WTC11 (cell line): ENCODE measurements at places on chromosomes 6 and 20.

GRCh38 chr6:53330137-53330536 lies 18.6 kb downstream of the ELOVL5 start:
- no peak for DNase-seq

- DNase-seq, result peak; percentile 54
Measured at GRCh38 chr20:17568972-17569521, 828 bp upstream of the DSTN start.

DNA sequence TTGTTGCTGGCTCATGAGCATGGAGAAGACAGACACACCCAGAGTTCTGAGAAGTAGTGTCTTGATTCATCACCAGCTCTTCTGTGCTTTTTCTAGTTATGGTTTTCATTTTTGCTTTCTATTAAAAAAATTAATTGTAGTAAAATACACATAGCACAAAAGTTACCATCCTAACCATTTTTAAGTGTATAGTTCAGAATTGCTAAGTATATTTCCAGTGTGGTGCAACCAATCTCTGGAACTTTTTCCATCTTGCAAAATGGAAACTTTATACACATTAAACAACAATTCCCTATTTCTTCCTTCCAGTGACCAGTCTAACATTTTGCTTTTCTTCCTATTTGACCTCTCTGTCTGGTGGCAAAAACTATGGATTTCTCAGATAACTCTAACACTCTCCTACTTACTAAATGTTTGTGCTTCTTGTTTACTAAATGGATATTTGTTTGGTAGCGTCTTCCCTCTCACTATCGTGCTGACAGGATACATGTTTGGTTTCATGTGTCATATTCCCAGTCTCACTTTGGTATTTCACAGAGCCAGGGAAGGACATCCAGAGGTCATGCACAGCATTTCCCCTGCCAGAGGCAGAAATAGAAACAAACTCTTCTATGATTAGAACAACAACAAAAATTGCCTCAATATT lies 40.6 kb downstream of the TXLNB start:
- DNase-seq, result no peak

- DNase-seq, result no peak
Measured at GRCh38 chr20:35490736-35491181, 35.4 kb downstream of the CEP250 start.

- DNase-seq, result no peak
Measured at GRCh38 chr20:13202565-13202964, 18.5 kb upstream of the ISM1 start.

DNA sequence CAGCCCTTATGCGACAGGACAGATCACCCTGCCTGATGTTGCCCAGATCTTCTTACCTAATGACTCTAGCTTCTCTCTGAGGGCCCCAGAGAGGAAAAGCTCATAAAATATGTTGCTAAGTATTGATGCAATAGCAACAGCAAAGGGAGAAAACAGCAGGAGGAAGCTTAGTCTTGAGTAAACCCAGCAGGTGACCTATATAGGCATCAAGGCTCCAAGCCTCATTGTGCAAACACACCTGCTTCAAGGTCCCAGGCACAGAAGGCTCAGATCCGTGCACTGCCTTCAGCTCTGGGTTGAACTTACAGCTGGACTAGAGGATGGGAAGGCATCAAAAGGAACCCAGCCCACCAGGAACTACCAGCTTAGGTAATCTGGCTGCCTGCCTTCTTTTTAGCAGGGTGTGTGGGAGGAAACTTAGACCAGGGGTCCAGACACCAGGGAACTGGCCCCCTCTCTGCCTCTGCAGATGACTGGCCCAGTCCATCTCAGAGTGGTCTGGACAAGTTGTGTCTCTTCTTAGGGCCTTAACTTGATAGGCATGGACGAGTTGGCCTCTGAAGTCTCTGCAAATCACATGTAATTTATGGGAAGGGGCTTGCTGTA lies 34.4 kb downstream of the TGM3 start:
- DNase-seq, result no peak

- DNase-seq, result no peak
Measured at GRCh38 chr6:90678049-90678779, 91.3 kb upstream of the MAP3K7 start.

DNA sequence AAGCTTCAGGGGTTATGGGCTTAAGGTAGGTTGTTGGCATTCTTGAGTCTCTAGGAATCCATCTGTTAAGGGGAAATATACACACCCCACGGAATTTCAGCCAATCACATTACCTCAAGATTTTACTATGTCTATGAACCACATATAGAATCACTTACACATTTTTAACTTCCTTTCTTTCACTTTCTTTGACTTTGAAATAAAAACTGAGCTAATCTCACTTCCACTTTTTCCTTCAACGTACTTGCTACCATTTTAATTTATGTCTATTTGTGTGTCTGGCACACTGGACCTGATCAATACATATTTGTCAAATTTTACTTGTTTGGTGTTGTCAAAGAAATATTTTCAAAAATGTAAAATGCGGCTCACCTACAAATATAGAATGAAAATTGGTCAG lies 545.4 kb upstream of the JAG1 start:
- no peak for DNase-seq

DNA sequence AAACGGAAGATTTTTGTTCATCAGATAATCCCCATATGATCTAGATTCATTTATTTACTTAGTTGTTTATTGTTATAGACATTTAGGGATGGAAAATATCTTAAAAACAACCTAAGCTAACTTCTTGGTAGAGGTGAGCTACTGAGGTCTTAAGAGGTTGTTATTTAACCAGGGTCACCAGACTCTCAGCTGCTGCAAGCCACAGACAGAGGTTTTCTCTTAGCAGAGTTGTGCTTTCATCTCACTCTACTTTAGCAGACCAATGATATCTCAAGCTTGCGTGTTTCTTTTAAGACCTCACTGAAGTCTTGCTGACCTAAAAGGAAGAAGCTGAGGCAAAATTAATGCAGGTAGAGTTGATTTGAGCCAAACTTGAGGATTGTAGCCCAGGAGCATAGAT lies 43.6 kb downstream of the NCOA7 start:
- no peak for DNase-seq

GRCh38 chr6:152636609-152637295 lies 410 bp downstream of the SYNE1 start:
- DNase-seq, result peak; percentile 50

DNA sequence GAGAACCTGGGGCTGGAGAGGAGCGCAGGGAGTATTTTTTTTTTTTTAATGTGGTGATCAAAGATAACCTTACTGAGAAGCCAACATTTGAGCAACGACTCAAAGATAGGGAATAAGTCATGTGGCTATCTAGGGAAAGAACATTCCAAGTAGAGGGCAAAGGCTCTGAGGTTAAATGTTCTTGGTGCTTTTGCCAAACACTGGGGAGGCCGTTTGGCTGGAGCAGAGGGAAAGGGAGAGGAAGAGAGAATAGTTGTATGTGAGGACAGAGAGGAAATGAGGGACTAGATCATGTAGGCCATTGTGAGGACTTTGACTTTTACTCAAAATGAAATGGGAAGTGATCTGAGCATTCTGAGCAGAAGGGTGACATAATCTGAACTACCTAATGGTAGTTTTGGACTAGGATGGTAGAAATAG lies 27.8 kb downstream of the ACSS2 start:
- DNase-seq, result no peak

GRCh38 chr20:33724439-33725094 lies 4.5 kb upstream of the PXMP4 start:
- DNase-seq, result no peak

DNA sequence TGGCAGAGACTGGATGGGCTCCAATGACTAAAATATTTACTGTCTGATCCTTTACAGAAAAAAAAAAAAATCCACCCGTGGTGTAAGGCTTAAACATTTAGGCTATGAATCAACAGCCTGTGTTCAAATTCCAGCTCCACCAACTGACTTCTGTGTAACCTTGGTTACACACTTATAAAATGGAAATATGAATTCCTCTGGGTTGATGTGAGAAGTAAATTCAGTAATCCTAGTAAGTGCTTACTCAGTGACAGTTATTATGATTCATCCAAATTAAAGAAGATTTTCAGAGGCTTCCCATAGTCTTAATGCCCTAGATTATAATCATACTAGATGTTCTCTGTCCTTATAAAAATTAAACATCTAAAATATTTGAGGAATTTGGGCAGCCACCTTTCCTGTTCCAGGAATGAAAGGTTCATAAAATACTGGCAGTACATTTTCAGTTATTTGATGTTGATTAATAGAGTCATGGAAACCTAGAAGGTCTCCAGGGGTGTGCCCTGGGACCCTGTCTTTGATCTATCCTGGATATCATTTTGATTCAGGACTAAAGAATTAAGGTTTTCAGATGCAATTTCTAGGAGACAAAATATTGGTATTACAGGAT lies 180.3 kb upstream of the ZNF217 start:
- no peak for DNase-seq

- DNase-seq, result no peak
Measured at GRCh38 chr6:24284006-24284405, 73.9 kb downstream of the DCDC2 start.

- no peak for DNase-seq
Measured at GRCh38 chr6:150001295-150002008, 23.9 kb downstream of the RAET1L start.

- DNase-seq, result no peak
Measured at GRCh38 chr6:161891542-161891941, 617.7 kb upstream of the AGPAT4 start.

- peak; percentile 29 for DNase-seq
Measured at GRCh38 chr6:145815309-145816274, 997 bp upstream of the FBXO30 start.

- no peak for DNase-seq
Measured at GRCh38 chr6:149142924-149143429, 174.5 kb upstream of the TAB2 start.

- no peak for DNase-seq
Measured at GRCh38 chr20:58389968-58390658, 1.1 kb downstream of the VAPB start.

DNA sequence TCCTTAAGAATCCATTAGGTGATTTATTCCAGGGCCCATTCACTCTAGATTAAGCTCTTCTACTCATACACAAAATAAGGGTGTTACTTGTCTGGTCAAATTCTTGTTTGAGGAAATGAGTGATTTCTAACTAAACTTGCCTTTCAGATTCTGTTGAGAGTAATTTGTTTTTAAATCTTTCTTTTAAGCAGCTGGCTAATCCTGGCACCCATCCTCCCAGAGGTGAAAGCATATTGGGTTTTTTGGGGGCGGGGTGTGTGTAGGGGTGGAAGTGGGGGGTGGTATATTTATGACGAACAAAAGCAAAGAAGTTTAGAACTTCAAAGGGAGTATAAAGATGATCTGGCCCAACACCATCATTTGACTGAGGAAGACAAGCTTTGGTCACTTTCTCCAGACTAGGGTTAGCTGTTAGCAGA lies 94.7 kb downstream of the RTN4IP1 start:
- DNase-seq, result no peak

- no peak for DNase-seq
Measured at GRCh38 chr6:11798096-11798495, 19.5 kb upstream of the ADTRP start.

GRCh38 chr6:35381132-35381531 lies 38.8 kb downstream of the PPARD start:
- no peak for DNase-seq

DNA sequence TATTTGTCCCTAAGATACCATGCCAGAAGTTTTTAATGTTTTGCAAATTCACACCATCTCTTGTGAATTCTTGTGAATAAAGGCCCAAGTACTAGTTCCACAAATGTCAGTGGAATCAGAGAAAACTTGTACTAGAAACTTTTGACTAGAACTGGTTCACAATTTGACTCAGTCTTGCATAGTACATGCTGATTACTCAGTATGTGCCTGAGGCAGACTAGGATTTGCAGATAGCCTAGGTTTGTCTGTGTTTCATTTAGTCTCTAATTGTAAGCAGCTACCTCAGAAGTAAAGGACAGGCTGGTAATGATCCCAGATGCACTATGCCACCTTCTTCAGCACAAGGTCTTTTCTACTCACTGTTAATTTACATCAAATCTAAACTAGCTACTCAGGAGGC lies 34.2 kb upstream of the GSTA4 start:
- no peak for DNase-seq

DNA sequence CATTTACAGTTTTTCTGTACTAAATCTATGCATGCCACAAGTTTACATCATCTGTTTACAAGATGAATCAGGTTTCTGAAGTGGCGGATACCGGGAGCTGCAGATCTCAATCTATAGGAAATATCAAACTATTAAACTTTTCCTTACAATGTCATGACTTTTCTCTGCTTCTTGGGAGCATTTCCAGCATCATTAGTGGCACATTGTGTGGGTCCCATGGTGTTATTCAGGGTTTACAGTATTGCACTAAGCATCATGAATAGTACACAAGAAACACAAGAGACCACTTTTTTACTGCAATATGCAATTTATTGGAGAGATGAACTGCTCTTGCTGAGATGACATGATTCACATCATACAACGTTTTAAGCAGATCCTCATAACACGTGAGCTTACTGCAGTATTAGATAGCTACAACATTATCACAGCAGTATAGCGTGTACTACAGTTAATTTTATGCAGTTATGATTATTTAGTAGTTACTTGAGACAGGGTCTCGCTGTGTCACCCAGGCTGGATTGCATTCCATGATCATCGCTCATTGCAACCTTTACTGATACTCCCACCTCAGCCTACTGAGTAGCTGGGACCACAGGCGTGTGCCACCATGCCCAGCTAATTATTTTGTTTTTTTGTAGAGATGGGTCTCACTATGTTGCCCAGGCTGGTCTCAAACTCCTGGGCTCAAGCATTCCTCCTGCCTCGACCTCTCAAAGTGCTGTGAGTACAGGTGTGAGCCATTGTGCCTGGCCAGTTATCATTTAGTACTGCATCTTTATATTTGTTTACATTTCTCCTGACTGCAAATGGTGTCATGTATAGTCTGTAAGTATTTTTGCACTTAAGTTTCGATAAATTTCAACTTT lies 18.4 kb downstream of the BLTP3A start:
- DNase-seq, result no peak

DNA sequence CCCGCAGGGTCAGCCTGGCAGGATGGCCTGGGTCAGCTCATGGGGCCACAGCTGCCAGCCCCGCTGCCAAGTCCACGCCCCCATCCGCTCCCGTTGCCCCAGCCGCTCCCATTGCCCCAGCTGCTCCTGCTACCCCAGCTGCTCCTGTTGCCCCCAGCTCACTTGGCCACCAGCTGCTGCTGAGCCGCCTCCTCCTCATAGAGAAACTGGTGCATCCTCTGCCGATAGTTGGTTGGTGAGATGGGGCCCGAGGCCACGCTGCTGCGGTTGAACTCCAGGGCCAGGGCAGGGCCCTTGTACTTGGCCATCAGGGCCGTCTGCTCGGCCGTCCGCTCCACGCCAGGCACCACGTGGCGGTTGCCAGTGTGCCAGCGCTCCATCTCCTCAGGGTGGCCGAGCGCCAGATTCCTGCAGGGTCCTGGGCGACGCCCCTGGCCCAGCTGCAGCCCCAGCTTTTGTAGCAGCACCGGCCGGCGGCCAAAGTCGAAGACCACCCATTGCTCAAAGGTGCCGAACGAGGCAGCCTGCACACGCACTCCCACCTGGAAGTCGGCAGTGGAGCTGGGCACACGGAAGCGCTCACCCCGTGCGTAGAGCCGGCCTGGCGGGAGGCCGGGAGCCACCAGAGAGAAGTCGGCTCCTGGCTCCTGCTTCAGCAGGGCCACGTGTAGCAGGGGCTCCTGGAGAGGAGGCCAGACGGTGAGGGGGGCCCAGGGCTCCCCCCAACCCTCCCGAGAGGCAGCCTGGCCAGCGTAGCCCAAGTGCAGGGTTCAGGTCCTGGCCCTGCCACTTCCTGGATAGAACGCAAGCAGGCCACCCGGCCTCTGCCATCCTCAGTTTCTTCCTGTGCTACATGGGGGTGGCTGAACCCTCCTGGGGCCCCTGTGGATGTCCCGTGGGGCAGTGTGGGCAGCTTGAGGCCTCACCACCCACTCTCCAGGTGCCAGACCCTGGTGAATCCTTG lies 4.8 kb downstream of the HELZ2 start:
- DNase-seq, result no peak

GRCh38 chr6:167474171-167474570 lies 149.3 kb downstream of the TTLL2 start:
- no peak for DNase-seq
